ENCODE measurements at places on chromosomes 1 and 21. TPM values are rescaled to one million over a fixed set of nuclear protein-coding genes. Genes with fewer than 3 reads are reported as not detected.

DNA sequence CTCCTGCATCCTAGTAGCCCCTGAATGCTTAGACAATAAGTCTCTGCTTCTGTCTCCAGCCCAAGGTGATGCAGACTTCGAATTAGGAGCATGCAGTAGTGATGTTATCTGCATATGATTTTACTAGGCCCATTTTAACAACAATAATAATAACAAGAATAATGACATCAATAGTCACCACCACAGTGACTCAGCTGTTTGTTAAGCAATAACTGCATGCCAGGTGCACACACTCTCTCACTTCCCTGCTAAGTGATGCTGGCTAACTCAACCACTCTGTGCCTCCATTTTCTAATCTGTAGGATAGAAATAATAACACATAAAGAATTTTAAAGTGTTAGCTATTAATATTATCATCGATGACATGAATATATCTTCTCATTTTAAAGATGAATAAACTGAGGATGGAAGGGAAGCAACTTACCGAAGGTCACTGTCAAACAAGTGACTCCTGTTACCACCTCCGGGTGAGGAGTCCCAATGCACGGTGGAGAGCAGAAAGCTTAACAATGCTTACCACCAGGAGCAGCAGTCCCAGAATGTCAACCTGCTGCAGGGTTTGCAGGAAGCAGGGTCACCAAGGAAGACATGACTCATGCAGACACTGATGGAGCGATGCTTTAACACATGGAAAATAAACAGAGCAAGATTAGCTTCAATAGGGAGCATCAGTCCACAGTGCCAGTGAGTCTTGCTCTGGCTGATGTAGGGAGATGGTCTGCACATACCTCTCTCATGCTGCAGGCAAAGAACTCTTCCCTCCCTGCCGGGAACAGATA is 290.2 kb downstream of the SPATA17 start:
- DNase-seq = no peak

DNA sequence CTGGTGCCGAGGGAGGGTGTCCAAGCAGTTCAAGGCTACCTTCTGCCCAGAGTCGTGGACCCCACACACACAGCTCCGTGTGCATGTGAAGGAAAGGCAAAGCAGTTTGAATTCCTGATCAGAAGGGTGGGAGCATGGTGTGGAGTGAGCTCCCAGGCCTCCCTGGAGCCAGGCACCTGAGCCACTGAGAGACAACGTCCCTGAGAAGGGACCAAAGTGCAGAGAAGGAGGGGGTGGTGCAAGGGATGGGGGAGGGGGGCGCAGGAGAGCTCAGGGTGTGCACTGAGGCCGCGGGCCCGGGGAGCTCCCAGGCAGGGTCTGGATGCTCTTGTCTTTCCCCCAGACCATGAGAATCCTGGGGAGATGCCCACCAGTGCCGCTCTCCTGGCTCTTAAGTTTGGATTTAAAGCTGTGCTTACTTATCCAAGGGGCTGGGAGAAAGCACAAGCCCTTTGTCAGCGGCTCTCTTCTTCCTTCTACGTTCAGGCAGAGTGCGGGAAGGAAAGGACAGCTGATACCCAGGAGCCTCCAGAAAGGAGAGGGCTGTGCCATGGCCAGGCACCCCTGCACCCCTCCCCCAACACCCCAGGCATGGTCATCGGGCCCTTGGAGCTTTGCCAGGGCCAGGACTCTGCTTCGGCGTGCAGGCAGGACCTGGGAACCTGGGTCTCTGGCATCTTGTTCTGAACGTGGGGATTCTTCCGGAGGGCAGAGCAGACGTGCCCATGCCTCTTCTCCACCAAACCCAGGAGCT is 24.1 kb downstream of the ACTA1 start:
- no peak for DNase-seq

DNA sequence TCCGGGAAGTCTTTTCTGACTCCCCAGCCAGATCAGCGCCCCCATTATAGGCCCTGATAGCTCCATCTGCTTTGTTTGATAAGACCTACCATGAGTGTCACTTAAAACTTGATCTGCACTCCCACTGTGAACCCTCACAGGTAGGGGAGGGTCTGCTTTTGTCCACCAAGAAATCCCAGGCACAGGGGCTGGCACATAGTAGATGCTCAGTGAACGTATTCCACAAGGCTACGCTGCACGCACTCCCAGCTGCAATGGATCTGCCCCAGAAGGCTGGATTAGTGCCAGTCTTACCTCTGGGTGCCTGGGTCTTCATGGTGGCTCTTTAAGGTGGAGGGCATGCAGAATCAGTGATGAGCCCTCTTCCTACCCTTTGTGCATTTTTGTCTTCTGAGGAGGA is 447.1 kb downstream of the PTPRU start:
- no peak for DNase-seq

- no peak for DNase-seq
Observed at GRCh38 chr1:203495845-203496244, 1.9 kb downstream of the OPTC start.

- DNase-seq = no peak
Observed at GRCh38 chr1:176854121-176854520, 310.4 kb downstream of the ASTN1 start.

- no peak for DNase-seq
Observed at GRCh38 chr1:218823291-218823900, 350.3 kb upstream of the LYPLAL1 start.

GRCh38 chr1:17165823-17166222 is 39.1 kb upstream of the PADI1 start:
- DNase-seq = no peak

- DNase-seq = no peak
Observed at GRCh38 chr1:40252601-40253000, 4.9 kb downstream of the TMCO2 start.

GRCh38 chr1:17877896-17878295 is 122.8 kb downstream of the ACTL8 start:
- no peak for DNase-seq

GRCh38 chr1:97925151-97925550 is 4.3 kb upstream of the DPYD start:
- no peak for DNase-seq

DNA sequence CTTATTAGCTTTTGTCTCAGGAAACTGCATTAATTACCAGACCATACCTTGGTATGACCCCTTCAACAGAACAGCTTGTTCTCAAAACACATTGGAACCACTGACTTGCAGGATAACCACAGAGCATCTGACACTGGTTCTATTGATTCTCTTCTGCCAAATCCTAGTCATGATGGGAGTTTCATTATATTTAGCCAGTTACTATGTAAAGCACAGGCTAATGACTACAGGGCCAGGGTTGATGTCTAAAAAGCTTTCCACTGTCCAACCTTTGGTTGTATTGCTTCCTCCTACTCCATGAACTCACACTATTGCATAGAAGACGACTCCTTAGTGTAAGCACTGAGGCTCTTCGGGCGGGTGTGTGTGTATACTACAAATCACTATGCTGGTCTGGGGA is 3.8 kb downstream of the STMN1 start:
- no peak for DNase-seq

DNA sequence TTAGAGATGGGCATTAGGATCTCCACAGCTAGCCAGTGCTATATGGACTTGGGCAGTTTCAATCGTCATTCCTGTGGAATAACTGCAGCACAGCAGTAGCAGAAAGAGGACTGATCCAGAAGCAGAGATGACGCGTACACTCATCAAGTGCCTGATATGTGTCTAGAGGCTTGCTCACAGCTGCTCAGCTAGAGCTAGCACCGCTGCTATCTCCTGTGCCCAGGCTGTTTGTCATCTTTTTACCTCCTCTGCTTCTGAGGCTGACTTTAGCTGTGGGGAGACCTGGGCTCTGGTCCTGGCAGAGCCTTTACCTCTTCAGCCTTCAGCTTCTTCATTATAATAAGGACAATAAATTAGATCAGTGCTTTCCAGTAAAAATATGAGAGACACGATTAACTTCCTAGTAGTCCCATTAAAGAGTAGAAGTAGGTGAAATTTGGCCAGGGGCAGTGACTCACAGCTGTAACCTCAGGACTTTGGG is 5.3 kb downstream of the TENT5C start:
- DNase-seq = no peak

- DNase-seq = no peak
Observed at GRCh38 chr21:41801321-41802197, 34.7 kb upstream of the RIPK4 start.

DNA sequence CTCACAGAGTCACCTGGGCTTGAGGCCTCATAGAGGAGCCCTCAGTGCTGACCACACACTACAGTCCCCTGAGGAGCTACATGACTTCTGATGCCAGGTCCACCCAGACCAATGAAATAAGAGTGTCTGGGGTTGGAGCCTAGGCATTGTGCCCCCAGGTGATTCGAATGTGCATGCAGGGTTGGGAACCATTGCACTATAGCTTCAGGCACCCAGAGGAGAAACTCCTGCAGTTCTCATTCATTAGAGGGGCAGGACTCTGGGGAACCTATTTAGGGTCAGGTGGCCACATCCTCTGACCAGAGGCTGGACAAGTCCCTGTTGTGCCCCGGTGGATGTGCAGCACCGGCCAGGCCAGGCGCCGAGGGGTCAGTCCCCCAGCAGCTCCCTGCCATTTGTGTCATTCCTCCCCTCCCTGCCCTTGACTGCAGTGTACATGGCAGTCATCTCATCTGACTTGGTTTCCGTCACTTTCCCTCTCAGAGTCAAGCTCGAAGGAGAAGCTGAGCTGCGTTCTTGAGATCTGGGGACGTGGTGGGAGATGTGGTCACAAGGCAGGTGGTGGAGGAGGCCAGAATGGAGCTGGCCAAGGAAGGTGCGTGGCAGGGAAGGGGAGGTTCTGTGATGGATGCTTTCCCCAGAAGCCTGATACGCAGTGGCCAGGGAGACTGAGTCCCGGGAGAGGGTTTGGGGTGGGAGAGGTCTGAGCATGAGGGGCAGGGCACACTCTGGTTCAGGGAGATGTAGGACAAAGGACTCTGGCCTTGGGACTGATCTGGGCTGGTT is 6.4 kb downstream of the CLDN19 start:
- no peak for DNase-seq

GRCh38 chr1:202643397-202644218 is 66.6 kb downstream of the SYT2 start:
- no peak for DNase-seq

- DNase-seq = no peak
Observed at GRCh38 chr1:228316589-228317387, 89.8 kb downstream of the TRIM11 start.

DNA sequence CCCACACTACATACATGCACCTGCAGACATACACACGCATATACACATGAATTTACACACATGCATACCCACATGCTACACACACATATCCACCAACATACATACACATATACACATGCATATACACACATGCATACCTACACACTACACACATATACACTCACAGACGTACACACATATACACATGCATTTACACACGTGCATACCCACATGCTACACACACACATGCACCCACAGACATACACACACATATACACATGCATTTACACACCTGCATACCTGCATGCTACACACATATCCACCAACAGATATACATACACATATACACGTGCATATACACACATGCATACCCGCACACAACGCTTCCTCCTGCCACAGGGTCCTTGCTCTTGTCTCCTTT is 61.2 kb upstream of the SLC25A33 start:
- DNase-seq = no peak

GRCh38 chr21:28138272-28138671 is 854.4 kb downstream of the LTN1 start:
- no peak for DNase-seq

DNA sequence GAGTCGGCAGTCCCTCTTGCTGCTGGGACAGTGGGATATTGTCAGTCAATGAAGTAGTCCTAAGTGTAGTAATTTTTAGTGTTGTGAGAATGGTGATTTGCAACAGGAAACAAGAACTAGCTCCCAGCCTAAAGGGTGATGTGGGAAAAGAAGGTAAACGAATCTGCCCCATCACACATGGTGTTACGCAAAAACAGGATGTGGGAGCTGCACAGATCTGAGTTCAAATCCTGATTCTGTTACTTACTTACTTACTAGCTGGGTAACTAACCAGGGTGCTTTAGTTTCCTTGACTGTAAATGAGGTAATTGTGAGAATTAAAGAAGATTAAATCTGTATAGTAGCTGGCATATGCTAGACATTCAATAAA is 22.3 kb downstream of the NAV1 start:
- DNase-seq = no peak

- DNase-seq = no peak
Observed at GRCh38 chr1:64895500-64895899, 70.8 kb downstream of the JAK1 start.

GRCh38 chr1:88877911-88878310 is 13.5 kb downstream of the GTF2B start:
- DNase-seq = no peak

DNA sequence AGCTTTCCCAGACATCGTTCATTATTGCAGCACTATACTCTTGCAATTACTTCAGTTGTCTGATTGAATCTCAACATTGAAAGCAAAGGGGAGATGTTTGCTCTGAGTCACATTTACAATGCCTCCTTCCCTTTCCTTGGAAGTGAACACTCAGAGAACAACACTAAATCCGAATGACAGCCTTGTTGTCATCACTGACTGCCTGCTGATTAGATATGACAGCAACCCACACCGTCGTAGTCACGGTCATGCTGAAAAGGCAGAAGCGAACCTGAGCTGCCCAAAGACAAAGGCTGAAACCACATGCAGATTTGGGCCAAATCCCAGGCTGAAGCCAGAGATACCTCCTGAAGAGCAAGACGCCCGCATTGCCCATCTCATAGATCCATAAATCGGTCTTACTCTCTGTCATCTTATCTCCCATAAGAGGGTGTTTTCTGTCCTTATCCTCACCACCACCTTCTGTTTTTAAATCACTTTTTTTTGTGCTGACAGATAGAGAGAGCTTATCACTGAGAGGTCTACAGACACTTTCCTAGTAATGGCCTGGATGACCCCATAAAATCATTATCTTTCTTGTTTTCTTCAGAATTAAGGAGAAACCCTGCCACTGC is 47.5 kb downstream of the TMCO4 start:
- no peak for DNase-seq

- no peak for DNase-seq
Observed at GRCh38 chr1:7989762-7990428, 28.4 kb downstream of the PARK7 start.

- DNase-seq = no peak
Observed at GRCh38 chr21:20800106-20800505, 198.1 kb upstream of the NCAM2 start.

DNA sequence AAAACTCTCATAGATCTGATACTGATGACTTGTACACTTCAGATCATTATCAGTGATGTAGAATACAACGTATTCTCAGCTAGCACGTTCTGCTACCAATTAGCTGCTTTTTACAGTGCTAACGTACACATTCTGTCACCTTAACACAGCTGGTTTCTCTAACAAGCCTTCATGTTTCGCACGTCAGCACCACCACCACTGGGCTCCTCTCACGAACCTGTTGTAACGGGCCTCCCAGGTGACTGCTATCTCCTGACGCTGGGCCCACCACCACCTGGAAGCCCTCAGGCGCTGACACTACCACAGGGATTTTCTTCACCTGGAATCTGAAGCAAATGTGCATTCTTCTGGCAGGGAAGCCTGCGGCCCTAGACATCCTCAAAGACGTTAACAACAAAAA is 19.8 kb downstream of the TOMM20 start:
- DNase-seq = no peak

The CD1C gene
- polyA plus RNA-seq = 0.35 TPM

The SPRR2E gene
- not detected for polyA plus RNA-seq

The PTCH2 gene
- not detected for polyA plus RNA-seq

The BCAN gene
- not detected for polyA plus RNA-seq

The GPR3 gene
- polyA plus RNA-seq = not detected

The LRRC3 gene
- 0.08 TPM for polyA plus RNA-seq

The OR2L3 gene
- polyA plus RNA-seq = not detected

The PIGR gene
- polyA plus RNA-seq = not detected

Data from naive thymus-derived CD8-positive, alpha-beta T cell (primary cell).